ENCODE measurements at places on chromosomes 2 and 18. TPM values are rescaled to one million over a fixed set of nuclear protein-coding genes. Genes with fewer than 3 reads are reported as not detected.

SPP2 gene
- not detected for total RNA-seq

POTEJ gene
- not detected for total RNA-seq

EDAR gene
- total RNA-seq: not detected

LCT gene
- total RNA-seq: not detected

NYAP2 gene
- not detected for total RNA-seq

DPYSL5 gene
- total RNA-seq: not detected

FKBP1B gene
- total RNA-seq: 8.4 TPM

MC4R gene
- total RNA-seq: not detected

RGPD4 gene
- not detected for total RNA-seq

PRKAG3 gene
- not detected for total RNA-seq

CAPN14 gene
- under 0.01 TPM for total RNA-seq

DSC2 gene
- not detected for total RNA-seq

CHRND gene
- total RNA-seq: not detected

RAB6D gene
- total RNA-seq: not detected

AGBL5 gene
- 25.9 TPM for total RNA-seq

INHA gene
- not detected for total RNA-seq

WNT10A gene
- not detected for total RNA-seq

ZNF396 gene
- total RNA-seq: 0.89 TPM

CPLX4 gene
- total RNA-seq: not detected

CFC1 gene
- total RNA-seq: not detected

ZNF385B gene
- not detected for total RNA-seq

XPO1 gene
- 105 TPM for total RNA-seq

CYTIP gene
- total RNA-seq: not detected

SLC16A14 gene
- total RNA-seq: 3.5 TPM

LHCGR gene
- not detected for total RNA-seq

SERPINB4 gene
- not detected for total RNA-seq

TMEM37 gene
- 4.1 TPM for total RNA-seq

SLC38A11 gene
- not detected for total RNA-seq

FBXO41 gene
- 0.29 TPM for total RNA-seq

SP9 gene
- total RNA-seq: not detected

MOGAT1 gene
- total RNA-seq: not detected

VAPA gene
- total RNA-seq: 233 TPM

TMEM185B gene
- 21.0 TPM for total RNA-seq

AFF3 gene
- total RNA-seq: under 0.01 TPM

FLACC1 gene
- 0.35 TPM for total RNA-seq

LIMS3 gene
- 1.6 TPM for total RNA-seq

NLRC4 gene
- total RNA-seq: not detected

RAB17 gene
- not detected for total RNA-seq

B3GNT7 gene
- not detected for total RNA-seq

LOXHD1 gene
- not detected for total RNA-seq

UXS1 gene
- 51.0 TPM for total RNA-seq

RAX gene
- not detected for total RNA-seq

SAG gene
- total RNA-seq: not detected

GALNT3 gene
- 0.18 TPM for total RNA-seq

PARD3B gene
- 6.0 TPM for total RNA-seq

SCTR gene
- total RNA-seq: not detected

RSAD2 gene
- total RNA-seq: not detected

SERPINB12 gene
- total RNA-seq: not detected

WDCP gene
- total RNA-seq: 11.7 TPM

KCNS3 gene
- total RNA-seq: 0.18 TPM

CCDC85A gene
- 1.6 TPM for total RNA-seq

GAL3ST2 gene
- total RNA-seq: not detected

ERFE gene
- 0.58 TPM for total RNA-seq
